ENCODE measurements at places on chromosomes 3 and 15. TPM values are rescaled to one million over a fixed set of nuclear protein-coding genes. Genes with fewer than 3 reads are reported as not detected.

The MYRIP gene
- not detected for total RNA-seq

DNA sequence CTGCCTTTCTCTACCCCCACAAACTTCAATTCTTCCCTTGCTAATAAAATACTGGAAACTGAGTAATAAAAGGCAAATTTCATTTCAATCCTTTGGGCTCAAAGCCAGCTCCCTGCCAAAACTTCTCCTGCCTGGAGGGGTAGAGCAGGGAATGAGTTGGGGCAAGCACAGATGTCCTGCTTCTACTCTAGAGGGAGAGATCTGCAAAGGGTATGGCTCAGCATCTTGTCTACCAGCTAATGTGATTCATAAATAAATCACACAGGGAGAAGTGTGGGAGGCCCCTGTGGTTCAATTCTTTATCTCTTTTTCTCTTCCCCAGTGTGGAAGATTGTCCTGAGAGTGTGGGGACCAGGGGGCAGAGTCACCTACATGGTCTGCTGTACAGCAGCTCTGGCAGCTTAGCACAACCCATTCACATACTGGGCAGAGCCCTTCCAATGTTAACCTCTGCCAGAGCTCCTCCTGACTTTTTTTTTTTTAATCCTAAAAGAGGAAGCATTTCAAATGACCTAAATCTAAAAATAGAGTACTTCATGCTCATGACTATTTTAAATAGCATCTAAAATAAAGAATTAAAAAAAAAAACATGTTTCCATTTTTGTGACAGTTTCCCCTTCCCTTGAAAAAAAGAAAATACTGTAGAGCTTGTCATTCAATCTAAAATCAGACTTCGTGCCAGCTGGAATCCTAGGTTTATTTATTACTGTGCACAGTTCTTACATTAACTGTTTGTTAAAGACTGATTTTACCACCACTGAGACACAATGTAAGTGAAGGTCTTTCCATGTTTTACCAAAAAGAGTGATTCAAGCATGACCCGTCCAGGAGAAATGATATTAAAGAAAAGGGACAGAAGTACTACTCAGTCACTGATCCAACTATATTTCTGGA lies 1083.7 kb upstream of the CFAP20DC start:
- no peak for DNase-seq
- no peak overlapping the region for H3K4me3 ChIP-seq
- H3K36me3 ChIP-seq, result no peaks in the 10 kb centered on the region
- no peak overlapping the region for H3K27ac ChIP-seq
- no peaks in the 10 kb centered on the region for H3K4me1 ChIP-seq
- no peaks in the 10 kb centered on the region for H3K27me3 ChIP-seq

The GUCA1C gene
- not detected for total RNA-seq

The CCK gene
- total RNA-seq, result not detected

The WDR48 gene
- total RNA-seq, result 27.5 TPM

- peak overlapping the region; percentile 68 for H3K27ac ChIP-seq
- peak; percentile 62 for DNase-seq
- H3K36me3 ChIP-seq, result no peaks in the 10 kb centered on the region
- H3K4me1 ChIP-seq, result peaks cover 31% of the 10 kb centered on the region
These were observed 83.4 kb downstream of the NEK11 start for GRCh38 chr3:131110087-131110486.

The PPM1L gene
- total RNA-seq, result 1.4 TPM

DNA sequence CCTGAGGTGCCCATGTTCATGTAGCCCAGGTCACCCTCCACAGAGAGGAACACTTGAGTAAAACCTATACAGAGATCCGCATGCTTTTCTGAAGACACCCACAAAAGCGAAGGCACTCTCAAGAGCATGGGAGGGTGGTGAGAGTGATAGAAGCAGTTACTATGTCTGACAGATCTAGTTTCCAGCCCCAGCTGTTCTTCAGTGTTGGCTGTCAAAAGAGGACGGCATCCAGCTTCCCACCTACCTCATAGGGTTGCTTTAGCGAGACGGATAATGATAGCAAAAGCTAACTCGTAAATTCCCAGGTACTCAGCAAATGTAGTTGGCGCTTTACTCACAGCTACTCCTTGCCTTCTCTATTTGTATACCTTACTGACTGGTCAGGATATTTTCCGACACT lies 3.0 kb upstream of the MEX3B start:
- DNase-seq, result no peak
- H3K4me1 ChIP-seq, result peaks cover 20% of the 10 kb centered on the region
- H3K36me3 ChIP-seq, result no peaks in the 10 kb centered on the region
- peaks cover 15% of the 10 kb centered on the region for H3K27me3 ChIP-seq
- H3K27ac ChIP-seq, result no peak overlapping the region
